Fibroblast of skin of abdomen (primary cell): ENCODE measurements at places on chromosomes 2 and 18.
A peak's percentile ranks its signal among the peaks of the same experiment; 100 is the strongest.

DNA sequence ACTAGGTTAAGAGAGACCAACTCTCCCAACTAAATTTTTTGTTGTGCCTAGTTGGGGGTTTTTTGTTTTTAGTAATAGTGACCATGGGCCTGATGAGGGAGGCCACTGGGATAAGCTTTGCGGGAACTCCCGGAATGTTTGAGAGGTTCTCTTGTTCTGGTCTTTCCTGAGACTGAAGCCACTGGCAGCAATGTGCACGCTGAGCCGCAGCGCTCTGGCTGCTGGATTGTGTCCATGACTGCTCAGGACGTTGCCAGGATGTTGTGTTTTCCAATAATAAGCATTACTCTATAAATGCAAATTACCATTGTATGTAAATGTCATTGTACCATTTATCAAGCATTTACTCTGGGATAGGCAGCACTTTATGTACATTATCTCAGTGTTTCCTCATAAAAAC, 126.1 kb downstream of the GALNT1 start:
- no peak for DNase-seq

- no peak for DNase-seq
Measured at GRCh38 chr2:74856004-74856578, 22.2 kb downstream of the HK2 start.

GRCh38 chr2:164910101-164910899, 45.0 kb downstream of the SLC38A11 start:
- DNase-seq: peak; percentile 41

DNA sequence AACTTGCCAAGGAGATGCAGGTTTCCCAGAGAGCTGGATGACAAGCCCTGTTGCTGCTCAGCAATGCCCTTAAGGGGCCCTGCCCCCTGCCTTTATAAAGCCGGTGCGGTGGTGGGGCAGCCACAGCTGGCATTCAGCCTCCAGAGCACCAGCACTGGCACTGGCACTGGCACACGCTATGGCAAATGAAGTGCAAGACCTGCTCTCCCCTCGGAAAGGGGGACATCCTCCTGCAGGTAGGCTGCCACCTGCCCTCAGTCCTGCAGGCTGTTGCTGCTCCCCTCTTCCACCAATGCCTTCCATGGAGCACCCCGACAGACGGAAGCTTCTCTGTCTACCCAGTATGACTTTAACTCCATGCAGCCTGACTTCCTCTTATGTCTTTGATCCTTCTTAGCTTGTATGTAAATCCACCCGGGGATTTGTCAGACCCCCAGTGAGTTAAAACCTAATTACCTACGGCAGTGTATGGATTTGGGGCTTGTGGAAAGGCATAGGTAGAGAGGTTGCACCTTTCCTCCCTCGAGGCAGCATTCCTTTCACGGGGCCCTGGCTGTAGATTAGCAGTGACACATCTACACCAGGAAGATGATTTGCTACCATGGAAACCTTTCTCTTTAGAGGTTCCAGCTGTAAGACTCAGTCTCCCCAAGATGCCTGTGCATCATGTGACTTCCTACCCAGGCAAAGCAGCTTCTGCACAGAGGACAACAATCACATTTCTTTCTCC, at the start of gene DAPL1:
TSS of gene DAPL1 (plus strand) at position 123 of the 730 bp plus-strand sequence. CDS start at position 179, 56 bp downstream.
- DNase-seq: no peak

GRCh38 chr2:152175012-152175367, 573 bp downstream of the STAM2 start:
- DNase-seq: no peak

DNA sequence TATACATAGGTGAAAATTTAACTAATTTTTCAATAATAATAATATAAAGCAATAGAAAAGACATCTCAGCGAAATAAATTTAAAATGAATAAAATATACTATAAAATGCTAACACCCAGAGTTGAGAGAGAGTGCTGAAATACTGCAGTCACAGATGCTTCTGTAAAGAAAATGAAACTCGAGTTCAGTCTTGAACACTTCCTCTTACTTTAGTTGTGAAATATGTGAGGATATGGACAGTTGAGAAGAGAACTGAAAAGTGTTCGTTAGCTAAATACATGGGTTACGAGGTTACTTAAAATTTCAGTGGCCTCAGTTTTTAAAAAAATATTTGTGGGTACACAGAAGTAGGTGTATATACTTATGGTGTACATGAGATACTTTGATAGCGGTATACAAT, 106.8 kb downstream of the DNAH7 start:
- DNase-seq: no peak

DNA sequence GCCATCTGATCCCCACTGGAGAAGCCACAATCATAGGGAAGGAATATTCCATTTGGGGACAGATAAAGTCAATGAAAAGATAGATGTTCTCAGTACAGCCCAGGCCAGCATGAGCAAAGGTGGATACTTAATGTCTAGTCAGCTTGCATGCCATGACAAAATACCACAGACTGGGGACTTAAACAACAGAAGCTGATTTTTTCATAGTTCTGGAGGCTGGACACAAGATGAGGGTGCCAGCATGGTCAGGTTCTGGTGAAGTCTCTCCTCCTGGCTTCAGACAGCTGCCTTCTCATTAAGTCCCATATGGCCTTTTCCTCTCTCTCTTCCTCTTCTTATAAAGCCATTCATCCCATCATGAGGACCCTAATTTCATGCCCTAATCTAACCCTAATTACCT, 116.1 kb upstream of the CYP1B1 start:
- no peak for DNase-seq

- no peak for DNase-seq
Measured at GRCh38 chr2:239460780-239461179, 60.0 kb upstream of the HDAC4 start.

GRCh38 chr2:211376410-211376809, 820.0 kb downstream of the CPS1 start:
- DNase-seq: no peak

DNA sequence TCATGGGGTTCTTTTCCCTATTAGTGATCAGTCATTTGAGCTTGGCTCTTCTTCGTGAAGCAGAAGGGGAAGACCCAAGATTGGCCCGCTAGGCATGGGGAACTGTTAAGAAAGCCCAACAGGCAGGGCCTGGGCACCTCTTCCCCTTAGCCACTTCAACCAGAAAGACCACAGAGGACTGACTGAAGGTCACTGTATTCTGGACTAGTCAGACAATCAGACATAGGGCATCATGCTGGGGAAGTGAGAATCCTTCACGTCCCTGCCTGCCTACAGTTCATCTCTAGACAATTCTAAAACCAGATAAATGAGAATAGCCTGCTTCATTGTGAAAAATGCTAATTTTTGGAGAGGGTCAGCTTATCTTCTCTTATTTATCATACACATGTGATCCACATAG, 28.1 kb downstream of the FAP start:
- DNase-seq: no peak

GRCh38 chr2:195364015-195364965, 292.7 kb upstream of the SLC39A10 start:
- DNase-seq: peak; percentile 48

- peak; percentile 57 for DNase-seq
Measured at GRCh38 chr2:168961450-168962229, 60.5 kb downstream of the G6PC2 start.

DNA sequence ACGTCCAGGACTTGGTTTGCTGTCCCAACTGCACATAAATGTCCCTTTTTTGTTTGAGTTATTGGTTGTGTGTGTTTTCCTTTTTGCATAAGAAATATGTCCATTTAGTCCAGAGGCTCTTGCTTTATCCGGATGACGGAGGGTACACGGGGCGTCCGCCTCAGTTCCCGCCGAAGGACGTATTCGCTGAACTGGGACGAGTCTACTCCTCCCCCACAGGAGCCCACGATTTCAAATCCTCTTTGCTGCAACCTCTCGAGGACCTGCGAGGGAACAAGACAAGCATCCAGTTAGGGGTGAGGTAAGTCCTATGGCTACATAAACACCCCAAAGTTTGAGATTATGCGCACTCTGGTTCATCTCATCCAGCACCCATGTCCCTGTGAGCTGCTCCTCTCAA, 92.7 kb downstream of the KCTD1 start:
- no peak for DNase-seq

- DNase-seq: peak; percentile 89
Measured at GRCh38 chr18:58135183-58135641, 91.2 kb downstream of the NEDD4L start.

- DNase-seq: peak; percentile 93
Measured at GRCh38 chr2:84493514-84493913, 22.8 kb upstream of the DNAH6 start.

DNA sequence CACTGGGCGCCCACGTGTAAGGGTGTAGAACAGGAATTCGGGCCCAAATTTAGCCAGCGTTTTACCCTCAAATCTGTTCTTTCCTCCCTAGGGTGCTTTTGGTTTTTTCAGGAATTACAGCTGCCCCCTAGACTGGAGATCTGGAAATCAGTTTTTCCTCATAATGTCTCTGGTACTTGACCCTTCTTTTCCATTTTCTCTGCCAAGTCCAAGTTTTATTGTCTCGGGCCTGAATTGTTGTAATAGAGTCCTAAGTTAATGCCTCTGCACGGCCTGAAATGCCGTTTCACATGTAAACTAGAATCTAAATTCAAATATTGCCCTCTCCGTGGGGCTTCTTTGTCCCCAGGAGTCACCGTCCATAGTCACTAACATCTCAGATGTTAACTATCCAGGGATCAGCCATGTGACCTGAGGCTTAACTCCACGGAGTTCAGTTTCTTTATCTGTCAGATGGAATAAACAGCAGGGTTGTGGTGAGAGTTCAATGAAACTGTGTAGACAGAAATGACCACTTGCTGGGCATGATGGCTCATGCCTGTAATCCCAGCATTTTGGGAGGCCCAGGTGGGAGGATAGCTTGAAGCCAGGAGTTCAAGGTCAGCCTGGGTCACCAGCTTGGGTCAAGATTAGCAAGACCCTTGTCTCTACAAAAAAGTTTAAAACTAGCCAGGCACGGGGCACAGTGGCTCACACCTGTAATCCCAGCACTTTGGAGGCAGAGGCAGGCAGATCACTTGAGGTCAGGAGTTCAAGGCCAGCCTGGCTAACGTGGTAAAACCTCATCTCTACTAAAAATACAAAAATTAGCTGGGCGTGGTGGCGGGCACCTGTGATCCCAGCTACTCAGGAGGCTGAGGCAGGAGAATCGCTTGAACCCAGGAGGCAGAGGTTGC, 12.7 kb upstream of the CABLES1 start:
- DNase-seq: no peak

- DNase-seq: no peak
Measured at GRCh38 chr2:70735071-70735470, 32.9 kb downstream of the ADD2 start.

DNA sequence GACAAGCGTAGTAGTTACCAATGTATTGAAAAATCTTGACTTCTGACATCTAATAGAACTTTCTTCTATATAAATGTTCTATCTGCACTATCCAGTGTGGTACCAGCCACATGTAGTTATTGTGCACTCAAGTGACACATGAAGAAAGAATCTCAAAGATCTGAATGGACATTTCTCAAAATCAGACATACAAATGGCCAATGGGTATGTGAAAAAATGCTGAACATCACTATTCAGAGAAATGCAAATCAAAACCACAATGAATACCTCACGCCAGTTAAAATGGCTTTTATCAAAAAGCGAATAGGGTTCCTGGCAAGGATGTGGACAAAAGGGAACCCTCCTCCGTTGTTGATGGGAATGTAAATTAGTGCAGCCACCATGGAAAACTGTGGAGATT, 37.5 kb upstream of the SMCHD1 start:
- peak; percentile 65 for DNase-seq

GRCh38 chr2:42367835-42368234, 6.8 kb upstream of the COX7A2L start:
- DNase-seq: peak; percentile 34

DNA sequence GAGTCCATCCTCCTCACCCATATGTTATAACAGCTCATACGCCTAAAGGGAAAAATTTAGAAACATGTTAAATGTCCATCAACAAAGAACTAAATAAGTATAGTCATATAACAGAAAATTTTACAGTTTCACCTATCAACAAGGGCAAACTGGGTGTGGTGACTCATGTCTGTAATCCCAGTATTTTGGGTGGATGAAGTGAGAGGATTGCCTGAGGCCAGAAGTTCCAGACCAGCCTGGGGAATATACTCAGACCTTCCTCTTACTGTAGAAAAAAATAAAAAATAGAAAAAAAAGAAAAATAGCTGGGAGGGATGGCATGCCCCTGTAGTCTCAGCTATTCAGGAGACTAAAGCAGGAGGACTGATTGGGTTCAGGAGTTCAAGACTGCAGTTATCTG, 48.3 kb upstream of the GULP1 start:
- no peak for DNase-seq

- no peak for DNase-seq
Measured at GRCh38 chr2:218125626-218126080, at the start of gene CXCR2. CXCR2 (plus strand) TSS chr2:218126028; CDS start chr2:218134802, 8,774 bp downstream.

DNA sequence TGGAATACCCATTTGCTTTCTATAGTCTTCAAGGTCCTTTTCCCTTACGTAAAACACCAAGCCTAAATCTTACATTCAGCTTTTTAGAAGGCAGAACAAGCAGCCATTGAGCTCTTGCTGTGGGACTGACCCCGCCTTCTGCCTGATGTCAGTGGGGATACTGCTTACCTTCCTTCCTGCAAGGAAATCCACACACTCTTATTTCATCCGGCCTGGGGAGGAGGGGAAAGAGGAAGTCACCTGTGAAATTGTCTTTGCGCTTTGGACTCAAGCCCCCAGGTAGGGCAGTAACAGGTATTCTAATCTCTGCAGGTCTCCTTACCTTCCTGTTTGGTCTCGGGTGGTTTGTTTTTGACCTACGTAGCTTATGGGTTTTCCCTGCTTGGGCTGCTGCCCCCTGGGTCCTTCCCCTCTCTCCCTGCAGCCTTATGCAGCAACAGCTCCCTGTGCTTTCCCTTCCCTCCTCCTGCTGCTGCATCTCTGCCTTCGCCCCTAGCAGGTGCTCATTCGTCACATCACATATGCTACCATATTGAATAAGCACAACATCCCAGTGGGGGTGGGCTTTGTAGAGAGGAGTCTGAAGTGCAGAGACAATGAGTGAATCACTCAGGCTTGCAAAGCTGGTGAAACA, 402.5 kb upstream of the TRIB2 start:
- no peak for DNase-seq

DNA sequence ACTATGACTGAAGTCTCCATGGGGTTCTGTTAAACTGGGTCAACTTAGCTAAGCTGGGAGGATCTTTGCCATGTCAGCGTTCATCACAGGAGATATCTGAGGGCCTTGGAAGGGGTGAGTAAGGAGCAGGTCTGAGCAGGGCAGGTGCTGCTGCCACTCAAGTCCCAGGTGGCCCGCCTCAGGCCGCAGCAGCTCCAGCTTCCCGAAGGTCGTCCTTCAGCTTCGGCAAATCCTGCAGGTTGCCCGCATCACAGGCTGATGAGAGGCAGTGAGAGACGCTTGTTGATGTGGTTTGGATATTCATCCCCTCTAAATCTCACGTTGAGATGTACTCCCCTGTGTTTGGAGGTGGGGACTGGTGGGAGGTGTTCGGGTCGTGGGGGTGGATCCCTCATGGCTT, 166.6 kb downstream of the VAPA start:
- no peak for DNase-seq

DNA sequence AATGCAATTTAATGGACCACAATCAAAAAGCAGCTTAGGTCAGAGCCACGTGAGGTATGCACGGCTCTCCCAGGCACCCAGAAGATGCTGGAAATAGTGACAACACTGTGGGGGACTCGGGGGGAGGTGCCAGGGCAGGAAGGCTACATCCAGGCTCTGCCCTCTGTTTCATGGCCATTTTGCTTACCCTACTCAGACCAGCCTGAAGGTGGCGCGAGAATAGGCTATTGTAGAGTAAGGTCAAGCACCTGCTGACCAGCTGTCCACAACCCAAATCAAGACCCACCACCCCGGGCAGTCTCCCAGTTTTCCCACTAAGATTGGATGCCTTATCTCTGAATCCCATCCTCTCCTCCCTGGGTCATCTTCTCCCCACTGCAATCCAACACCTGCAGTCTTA, 115.7 kb downstream of the VIT start:
- no peak for DNase-seq

GRCh38 chr18:27412556-27412955, 227.4 kb upstream of the CHST9 start:
- DNase-seq: peak; percentile 2
